Small intestine (tissue), 16 donors: ENCODE measurements at places on chromosomes 3 and 15.

- no peak for DNase-seq
Observed at GRCh38 chr15:39184701-39185390, 396.0 kb upstream of the THBS1 start.

DNA sequence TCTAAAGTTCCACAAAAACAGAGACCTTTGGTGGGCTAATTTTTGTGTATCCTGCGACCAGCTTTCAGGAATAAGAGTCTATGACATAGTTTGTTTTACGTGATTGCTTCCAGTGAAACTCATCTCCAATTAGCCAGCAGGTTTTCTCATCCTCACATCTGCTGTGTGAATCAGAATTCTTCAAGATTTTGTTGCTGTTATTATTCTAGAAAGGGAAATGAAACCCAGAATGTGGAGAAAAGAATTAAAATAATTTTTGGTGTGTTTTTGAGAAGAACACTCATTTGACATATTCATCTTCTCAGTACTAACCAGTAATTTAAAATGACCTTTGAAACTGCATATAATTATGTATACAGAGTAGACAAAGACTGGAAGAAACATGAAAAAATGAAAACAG lies 175.9 kb downstream of the USP13 start:
- DNase-seq: no peak

DNA sequence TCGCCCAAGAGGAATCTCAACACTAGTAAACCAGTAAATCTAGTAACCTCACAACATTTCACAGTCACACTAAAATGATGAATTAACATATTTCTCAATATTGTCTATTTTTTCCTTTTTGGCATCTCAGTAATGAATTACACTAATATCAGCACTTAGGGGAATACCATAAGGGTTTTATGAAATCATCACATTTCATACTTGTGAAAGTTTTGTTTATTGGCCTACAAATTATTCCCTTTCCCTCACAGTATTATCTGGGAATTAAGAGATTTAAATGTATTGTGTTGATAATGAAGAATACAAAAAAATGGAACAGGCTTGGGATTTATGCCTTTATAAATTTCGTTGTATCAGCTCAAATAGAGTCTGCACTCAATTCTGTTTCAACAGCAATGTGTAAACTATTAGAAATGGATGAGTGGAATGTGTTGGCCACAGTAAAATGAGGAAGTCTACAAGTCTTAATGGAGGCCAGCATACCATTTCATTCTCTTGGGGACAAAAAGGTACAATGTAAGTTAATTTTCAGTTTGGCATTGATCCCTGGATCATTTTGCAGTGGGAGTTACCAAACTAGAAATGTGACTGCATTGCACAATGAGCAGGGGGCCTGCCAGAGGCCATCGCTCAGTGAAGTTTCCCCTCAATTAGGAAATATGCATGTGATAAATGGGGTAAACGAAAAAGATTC lies 195.4 kb downstream of the FMN1 start:
- no peak for DNase-seq

GRCh38 chr3:123757281-123757940 lies 126.7 kb downstream of the MYLK start:
- no peak for DNase-seq

- DNase-seq: no peak
Observed at GRCh38 chr15:63554337-63554927, 42.8 kb upstream of the FBXL22 start.

DNA sequence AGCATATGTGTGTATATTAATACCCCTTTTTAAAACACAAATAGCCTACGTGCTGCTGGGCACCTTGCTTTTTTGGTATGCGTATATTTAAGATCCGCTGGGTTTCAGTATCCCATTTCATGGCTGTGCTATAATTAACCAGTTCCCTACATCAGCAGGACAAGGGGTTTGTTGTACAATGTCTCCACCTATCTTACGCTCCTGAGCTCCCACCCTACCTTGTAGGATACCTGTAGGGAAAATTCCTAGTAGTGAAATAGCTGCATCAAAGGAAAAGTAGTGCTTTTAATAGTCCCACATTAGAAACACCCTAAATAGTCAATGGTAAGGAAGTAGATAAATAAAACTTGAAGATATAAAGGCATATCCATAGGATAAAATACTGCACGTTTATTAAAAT lies 1.4 kb downstream of the MAP6D1 start:
- no peak for DNase-seq

DNA sequence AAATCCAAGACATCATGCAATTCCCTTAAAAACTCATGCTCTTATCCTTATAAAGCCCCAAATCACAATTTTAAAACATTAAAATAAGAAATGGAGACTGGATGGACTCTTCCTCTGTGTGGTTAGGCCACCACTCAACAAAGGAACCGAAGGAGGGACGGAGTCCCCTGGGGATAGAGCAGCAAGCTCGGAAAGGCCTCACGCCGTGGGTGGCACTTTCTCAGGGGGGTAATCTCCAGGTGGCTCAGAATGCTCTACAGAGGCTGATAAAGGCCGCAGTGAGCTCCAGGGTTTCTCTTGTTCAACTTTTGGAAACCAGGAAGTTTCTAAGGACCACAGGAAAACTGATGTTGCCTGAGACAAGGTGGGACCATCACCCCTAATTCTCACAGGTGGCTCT lies 23.2 kb downstream of the CCR9 start:
- no peak for DNase-seq

DNA sequence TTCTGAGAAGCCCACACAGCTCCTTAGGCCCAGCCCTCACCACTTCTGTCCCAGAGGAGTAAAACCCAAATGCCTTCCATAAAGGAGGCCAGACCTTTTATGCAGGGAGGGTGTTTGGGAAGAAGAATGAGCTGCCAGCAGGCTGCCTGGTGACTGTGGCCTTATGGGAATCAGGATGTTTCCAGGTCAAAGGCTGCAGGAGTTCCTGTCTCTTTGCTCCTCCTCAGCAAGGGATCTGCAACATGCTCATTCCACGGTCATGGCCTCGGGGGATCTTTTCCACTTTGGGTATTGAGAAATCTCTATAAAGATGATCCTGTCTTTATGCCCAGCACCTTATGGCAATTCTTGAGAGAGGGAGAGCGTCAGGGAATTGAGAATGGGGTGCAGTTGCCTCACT lies 25.2 kb upstream of the MAGEF1 start:
- DNase-seq: no peak

- peak; percentile 73 for DNase-seq
Observed at GRCh38 chr15:70140543-70141375, 43.0 kb upstream of the TLE3 start.

DNA sequence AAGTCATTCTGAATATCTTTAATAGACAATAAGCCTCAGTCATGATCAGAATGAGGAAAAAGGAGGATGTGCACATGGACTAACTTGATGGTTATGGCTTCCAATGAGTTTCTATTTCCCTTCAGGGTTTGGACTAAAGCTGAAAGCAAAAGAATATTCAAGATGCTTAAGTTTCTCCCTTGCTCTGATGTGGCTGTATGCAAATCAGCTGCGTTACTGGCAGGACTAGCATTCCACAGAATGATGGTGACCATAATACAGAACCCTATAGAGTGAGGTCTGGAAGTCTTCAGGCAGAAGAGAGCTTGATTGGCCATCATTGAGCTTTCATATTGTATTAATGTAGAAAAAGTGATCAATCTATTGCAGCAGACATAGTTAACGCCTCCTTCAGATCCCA lies 466.0 kb downstream of the NLGN1 start:
- no peak for DNase-seq

GRCh38 chr3:144556392-144556791 lies 584.8 kb downstream of the DIPK2A start:
- DNase-seq: peak; percentile 15

GRCh38 chr3:182760576-182761164 lies 32.6 kb upstream of the ATP11B start:
- peak; percentile 96 for DNase-seq

DNA sequence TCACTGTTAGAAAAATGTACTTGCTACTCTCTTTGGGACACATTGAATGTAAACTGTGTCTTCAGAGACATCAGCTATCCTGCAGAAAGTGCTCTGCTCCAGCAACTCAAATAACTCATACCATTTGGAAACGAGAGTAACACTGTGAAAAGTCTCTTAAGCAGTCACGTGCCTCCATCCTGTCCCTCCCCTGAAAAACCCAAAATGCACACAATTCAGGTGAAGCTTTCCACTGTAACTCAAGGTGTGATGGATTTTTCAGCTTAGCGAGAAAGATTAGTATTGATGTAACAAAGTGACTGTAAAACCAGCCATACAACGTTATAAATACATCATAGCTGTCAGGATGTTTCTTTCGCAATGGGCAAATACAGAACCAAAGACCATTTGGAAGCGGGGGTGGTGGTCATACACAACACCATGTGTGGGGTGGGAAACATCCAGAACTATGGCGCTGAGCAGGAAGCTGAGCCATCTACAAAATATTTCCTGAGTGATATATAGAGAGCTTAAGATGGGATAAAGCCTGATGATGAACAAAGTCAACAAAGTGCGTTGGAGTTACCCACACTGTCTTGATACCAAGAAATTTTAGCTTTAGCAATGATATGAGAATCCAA lies 332.3 kb downstream of the FOXP1 start:
- no peak for DNase-seq

- DNase-seq: no peak
Observed at GRCh38 chr3:76923485-76923884, 116.4 kb upstream of the ROBO2 start.

DNA sequence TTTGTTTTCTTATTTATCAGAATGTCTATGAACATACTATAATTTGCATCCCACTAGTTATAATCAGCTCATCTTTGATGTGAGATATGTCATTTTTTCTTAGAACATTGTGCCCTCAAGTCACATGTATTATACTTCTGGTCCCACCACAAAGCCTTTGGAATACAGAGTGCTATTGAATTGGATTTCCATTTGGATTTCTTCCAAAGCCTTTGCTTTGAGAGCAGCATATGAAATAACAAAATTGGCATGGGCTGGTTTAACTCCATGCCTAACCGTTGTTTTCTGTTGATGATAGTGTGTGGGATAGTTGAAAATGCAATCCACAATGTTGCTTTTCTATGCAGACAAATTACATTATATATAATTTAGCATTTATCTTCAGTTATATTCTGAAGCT lies 284.5 kb upstream of the PLSCR5 start:
- no peak for DNase-seq

DNA sequence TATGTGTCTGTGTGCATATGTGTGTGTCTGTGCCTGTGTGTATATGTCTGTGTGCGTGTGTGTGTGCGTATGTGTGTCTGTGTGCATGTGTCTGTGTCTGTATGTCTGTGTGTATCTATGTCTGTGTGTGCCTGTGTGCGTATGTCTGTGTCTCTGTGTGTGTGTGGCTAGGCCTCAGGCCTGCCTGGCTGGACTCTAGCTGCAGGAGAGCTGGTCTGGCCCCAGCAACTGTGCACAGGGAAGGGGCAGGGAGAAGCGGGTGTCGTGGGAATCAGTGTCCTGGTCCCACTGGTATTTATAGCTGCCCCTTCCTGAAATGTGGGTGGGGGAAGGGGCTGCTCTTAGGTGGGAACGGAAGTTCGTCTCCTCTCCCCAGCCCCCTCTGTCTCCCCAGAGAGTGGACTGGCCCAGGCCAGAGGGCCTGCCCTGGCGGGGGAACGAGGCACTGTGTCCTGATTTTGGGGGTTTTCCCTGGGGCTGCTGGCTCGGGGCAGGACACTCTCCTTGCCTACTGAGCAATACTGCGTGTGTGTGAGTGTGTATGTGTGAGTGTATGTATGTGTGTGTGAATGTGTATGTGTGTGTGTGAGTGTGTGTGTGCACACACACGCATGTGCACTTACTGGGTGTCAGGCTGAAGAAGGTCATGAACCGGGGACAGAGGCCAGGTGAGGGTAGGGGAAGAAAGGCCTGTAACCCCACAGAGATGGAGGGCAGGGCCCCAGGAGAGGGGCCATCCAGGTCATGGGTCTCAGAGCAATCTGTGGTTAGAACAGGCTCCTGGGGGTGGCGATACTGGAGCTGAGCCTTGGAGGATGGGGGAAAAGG lies 6.6 kb downstream of the CSPG4 start:
- DNase-seq: no peak

DNA sequence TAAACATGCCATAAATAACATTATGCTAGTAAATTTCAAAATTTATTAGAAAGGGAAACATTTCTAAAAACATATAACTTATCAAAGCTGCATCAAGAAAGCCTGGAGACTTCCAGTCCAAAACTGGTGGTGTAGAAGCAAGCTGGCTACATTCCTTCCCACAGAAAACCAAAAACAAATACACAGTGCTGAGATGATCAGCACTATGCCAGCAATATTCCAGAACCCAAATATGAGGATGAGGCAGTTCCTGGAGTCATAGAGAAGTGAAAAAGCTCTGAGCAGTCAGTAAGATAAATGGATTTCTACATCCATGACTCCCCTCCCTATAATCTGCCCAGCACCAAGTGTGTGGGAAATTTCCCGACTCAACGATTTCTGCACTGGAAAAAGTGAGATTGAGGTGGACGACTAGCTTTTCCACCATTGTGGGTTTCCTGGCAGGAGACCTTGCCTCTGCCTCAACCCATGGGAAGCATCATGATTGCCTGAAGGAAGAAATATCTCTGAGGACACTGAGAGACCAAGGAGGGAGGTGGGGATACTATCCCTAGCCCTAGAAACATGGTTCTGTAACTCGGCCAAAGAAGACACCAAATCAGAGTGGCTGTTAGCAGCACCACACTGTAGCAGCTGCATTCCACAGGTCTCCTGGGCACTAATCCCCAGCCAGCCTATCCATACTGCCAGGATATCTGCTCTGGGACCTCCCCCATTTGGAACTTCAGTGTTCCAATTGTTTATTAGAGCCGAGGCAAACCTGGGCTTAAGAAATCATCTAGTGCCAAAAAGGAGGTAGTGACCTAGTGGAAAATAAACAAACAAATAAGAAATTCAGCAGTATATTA lies 11.8 kb upstream of the CLN6 start:
- no peak for DNase-seq

DNA sequence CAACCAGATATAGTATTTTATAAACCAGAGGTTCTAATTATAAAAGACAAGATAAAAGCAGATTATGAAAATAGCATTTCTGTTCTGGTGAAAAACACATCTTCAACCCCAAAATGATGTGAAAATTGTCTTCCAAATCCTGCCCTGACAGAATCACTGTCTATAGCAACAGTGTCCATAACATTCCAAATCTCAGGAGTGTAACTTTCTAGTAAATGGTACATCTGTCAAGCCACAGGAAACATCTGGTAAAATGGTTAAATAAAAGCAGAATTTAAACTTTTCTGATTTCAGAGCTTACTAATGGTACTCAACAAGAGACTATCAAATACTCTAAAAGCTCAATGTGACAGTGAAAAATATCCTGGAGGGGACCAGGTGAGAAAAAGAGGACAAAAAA lies 60.5 kb downstream of the VGLL4 start:
- DNase-seq: no peak

DNA sequence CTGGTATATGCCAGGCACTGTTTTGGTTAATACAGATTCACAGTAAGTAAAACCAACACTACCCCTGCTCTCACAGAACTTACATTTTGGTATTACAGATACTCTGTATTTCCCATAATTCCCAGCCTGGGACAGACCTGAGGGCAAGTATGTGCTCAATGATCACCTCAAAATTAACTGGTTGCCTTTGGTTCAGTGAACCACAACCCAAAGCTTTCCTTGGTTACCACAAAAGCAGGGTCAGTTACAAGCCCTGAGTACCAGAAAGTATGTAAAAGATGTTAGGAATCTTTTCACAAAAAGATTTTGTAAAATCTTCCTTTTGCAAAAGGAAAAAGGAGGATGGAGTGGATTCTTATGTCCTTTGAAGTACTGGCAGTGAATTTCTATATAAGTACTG lies 72.2 kb upstream of the GUCA1C start:
- no peak for DNase-seq
